DMS153 (cell line): ENCODE measurements at places on chromosomes 1 and 21.
A peak's percentile ranks its signal among the peaks of the same experiment; 100 is the strongest.

DNA sequence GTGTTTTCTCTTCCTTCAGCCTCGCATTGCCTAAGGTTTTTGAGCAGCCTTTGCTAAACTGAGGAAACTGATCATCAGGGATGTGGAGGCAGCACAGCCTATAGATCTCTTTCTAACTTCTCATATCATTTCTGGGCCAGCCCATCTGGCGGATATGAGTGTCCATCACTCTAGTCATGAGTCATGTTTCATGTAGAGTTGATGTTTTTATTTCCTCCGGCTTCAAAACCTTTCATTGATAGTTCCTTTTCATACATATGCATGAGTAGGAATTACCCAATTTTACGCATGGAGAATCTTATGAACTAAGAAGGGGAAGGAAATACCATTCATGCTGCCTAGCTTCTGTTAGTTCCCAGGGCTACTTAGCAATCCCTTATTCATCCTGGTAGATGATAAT lies 66.3 kb downstream of the SPATA46 start:
- no peak for DNase-seq

- DNase-seq = no peak
Measured at GRCh38 chr1:243394601-243395464, 139.0 kb downstream of the SDCCAG8 start.

- DNase-seq = no peak
Measured at GRCh38 chr1:38527373-38527966, 332.1 kb downstream of the RRAGC start.

- no peak for DNase-seq
Measured at GRCh38 chr1:182035097-182035770, 26.3 kb downstream of the ZNF648 start.

GRCh38 chr21:27292783-27293182 lies 325.9 kb upstream of the ADAMTS5 start:
- no peak for DNase-seq

- no peak for DNase-seq
Measured at GRCh38 chr1:234396092-234396491, 22.8 kb downstream of the COA6 start.

DNA sequence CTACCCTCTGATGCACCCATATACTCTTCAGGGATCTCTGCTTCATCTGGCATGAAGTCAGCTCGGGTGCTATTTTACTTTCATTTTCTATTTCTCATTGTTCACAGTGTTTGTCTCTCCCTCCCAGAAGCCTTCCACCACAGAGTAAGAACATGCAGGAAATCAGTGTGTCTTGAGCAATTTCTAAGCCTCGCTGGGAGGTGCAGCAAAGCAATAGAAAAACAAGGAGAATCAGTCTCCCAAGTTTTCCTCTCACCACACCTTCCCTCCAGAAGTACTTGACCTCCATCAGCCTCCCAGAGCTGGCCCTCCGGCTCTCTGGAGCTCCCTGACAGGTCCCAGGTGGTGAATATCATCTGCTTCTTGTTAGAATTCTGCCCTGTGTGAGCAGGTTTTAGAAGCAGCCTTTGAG lies 594.7 kb upstream of the CAMK1G start:
- DNase-seq = peak; percentile 72

GRCh38 chr1:178528228-178528952 lies 15.5 kb downstream of the TEX35 start:
- DNase-seq = no peak

DNA sequence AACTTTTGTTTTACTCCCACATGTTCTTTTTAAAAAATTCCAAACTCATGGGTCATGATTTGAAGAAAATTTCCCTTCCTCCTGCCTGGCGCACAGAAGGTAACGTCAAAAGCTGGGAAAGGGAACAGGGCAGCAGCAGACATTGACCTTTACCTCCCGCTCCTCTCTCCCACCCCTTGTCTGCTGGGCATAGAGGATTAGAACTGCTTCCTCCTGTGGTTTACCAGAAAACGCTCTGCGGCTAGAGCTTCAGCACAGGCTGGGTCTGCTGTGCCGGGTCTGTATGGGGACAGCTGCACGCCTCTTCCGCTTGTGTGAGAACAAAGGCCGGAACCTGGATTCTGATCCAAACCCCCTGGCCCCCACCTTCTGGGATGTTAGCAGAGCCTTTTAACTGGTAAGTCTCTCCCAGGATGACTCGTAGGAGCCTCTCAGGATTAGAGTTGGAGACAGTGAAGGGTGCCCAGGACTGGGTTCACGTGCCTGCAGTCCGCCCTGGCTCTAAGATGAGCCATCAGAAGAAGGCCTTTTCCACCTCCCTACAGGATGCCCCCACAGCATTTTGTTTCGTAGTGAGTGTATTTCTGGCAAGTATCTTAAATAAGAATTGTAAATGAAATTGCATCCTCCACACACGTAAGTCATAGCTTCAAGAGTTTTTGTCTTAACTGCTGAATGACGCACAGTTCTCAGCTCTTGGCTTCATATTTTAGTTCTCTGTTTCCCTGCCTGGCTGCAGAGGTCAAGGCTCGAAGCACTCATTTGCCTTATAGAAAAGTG lies 5.2 kb downstream of the H6PD start:
- DNase-seq = no peak

DNA sequence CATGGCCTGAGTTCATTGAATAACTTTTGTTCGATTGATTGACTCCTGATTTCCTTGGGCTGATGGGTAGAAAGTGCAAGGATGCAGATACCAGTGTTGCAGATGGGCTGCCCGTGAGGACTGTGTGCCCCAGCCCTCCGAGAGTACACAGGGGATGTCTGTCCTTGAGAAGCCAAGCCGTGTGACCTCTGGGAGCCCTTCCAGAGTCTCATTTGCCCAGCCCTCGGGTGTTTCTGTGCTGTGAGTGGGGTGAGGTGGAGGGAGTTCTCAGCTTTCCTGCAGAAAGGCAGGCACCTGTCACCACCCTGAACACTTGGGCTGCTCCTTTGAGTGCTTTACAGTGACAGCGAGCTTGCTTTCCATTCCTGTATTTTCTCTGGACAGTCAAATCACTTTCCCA lies 96.4 kb upstream of the CACNA1E start:
- DNase-seq = no peak
